ENCODE measurements at places on chromosomes 1 and 21.
A peak's percentile ranks its signal among the peaks of the same experiment; 100 is the strongest.

DNA sequence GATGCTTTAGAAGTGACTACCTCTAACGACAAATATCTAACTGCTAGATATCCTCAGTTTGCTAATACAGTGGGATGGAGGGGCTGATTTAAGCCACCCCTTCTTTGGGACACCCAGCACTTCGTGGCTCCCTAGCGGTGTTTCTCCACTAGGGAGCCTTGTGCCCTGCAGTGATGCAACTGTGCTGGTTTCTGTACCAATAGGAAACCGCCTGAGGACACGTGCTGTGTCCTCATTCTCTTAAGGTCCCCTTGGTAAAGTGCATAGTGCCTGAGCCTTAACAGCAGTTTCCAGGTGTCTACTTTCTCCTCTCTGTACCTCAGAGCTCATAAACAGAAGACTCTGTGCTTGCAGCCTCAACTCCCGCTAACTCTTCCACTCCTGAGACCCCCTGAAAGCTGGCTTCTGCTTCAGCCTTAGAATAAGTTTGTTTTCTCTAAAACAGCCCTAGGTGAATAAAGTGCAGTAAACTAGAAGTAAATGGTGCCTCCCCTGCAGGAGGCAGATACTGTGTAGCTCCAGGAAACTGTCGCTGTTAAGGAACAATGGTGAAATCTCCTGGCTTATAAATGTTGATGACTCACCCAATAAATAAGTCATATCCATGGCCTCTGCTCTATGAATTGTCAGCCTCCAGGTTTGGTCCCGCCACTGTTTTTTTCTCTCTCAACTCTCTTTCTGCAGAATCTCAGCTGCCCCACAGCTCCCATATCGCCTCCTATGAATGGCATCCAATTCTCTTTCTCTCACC lies 130.4 kb downstream of the AK5 start:
- DNase-seq = peak; percentile 42

DNA sequence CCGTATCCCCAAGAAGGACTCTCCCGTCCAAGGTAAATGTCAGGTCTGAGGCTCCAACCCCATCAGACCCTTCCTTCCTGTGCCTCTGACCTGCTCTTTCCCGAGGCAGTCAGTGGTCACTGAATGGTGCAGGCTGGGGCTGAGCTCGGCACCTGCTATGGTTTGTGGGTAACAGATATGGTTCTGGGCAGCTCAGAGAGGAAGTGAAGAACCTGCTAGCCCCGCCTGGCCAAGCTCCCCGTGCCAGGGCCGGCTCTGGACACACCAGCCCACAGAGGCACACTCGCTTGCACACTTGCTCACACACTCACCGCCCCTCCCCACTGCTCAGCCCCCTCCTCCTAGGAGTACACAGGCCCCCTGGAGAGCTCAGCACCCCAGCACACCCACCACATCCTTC lies 16.4 kb downstream of the NCMAP start:
- DNase-seq = no peak

DNA sequence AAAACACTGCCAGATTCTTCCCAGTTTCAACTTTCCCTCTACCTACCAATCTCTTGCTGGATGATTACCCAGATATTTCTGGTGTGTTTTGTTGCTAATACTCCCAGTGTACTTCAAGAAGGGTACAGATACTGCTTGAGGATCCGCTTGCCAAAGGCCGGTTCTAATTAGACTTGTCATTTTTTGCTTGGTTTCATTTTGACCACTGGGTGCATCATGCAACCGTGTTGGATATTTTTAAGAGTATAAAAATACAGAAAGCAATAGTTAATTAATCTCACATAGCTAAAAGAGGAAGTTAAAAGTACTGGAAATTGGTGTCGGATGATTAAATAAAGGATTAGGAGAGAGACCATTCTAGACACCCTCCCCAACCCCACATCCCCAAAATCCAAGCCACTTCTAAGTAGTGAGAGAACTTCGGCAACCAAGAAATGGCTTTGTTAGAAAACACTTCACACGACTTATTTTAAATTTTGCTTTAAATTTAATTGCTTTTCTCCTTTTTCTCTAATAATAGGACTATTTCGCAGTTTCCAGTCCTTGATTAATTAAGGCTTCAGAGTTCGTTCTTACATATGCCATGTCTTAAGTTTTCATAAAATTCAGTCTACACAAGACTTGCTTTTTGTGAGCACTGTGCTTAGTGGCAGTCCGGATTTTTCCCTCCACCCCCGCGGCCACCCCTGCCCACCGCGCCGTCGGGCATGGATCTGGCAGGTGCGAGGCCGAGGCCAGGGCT lies 2.5 kb upstream of the CDKN2C start:
- DNase-seq = no peak

- DNase-seq = peak; percentile 1
These were observed 154.5 kb downstream of the ACTL8 start for GRCh38 chr1:17909634-17910033.

- DNase-seq = no peak
These were observed 609 bp downstream of the PIGK start for GRCh38 chr1:77218477-77219165.

GRCh38 chr1:90504509-90504908 lies 212.6 kb downstream of the BARHL2 start:
- no peak for DNase-seq
